ENCODE measurements at places on chromosomes 4 and X. TPM values are rescaled to one million over a fixed set of nuclear protein-coding genes. Genes with fewer than 3 reads are reported as not detected.

The PIR gene
- total RNA-seq, result 8.4 TPM

DNA sequence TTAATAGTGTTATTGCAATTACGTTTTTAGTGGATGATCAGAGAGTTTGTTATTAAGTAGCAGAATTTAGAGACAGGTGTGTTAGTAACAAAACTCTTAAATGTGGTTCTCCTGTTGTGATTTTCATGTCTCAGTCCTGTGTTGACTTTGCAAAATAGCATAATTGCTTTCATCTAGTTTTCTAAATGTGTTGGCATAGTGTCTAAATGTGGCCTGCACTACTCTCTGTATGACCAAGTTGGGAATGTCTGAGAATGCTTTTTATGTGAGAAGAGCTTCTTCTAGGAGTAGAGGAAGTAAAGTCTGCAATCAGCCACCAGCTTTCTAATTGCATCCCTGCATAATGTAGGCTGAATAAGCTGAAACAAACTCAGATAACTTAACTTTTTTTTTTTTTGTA, 158.6 kb upstream of the FAT1 start:
- no peak for DNase-seq

- DNase-seq, result no peak
Observed at GRCh38 chr4:145565328-145565727, 53.9 kb upstream of the MMAA start.

DNA sequence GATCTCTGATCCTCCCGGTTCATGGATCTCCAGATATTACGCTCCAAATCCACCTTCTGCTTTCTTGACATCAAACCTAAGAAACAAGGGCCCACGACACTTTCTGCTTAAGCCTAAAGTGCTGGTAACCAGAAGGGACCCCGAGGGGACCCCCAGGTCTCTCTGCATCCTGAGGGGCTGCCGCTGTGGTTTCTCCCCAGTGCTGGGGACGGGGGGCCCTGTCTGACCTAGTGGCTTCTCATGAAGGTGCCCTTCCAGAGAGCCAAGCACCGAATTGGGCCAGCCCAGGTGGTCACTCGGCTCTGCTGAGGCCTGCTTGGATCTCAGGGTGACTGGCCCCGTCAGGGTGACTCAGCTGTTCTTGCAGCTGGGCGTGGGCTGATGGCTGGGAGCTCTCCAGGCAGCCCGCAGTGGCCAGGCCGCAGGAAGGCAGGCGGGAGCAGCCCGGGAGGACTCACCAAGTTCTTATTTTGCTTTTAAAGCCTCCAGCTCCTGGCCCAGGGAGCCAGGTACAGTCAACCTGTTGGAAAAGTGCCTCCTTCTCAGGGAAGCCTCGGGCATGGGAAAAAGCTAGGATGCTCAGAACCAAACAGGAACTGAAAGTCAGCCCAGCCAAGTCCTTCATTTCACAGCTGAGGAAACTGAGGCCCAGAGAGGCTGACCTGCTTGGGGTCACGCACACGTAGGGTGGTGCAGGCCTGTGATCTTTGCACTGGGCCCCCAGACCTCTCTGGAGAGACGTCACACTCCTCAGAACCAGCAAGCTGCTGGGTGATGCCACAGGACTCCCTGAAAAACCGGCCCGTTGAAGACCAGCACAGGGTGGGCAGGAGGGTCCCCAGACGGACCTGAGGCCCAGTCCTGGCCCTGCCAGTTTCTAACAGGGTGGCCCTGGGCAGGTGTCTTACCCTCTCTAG, 16.7 kb downstream of the BLOC1S4 start:
- DNase-seq, result peak; percentile 55

DNA sequence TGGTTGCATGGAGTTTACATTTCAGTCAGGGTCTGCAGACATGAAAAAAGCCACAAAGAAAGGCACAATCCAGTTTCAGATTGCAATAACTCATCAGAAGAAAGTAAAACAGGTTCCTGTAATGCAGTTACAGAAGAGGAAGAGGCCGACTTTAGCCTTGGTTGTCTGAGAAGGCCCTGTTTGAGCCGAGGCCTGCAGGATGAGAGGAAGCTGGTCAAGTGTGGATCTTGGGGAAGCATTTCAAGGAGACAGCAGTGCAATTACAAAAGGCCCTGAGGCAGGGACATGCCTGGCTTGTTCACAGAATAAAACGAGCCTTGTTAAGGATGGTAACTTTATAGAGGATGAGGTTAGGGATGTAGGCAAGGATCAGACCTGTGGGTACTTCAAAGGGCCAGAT, 62.4 kb downstream of the AFF2 start:
- DNase-seq, result no peak

The FBXW7 gene
- total RNA-seq, result 38.5 TPM

GRCh38 chr4:36099509-36099908, 144.8 kb downstream of the ARAP2 start:
- DNase-seq, result no peak

- DNase-seq, result no peak
Observed at GRCh38 chr4:180434131-180434895, 1808.9 kb upstream of the TENM3 start.

- DNase-seq, result no peak
Observed at GRCh38 chr4:38141808-38142500, 181.8 kb downstream of the PTTG2 start.

- DNase-seq, result no peak
Observed at GRCh38 chr4:10144966-10145365, 28.4 kb upstream of the WDR1 start.

DNA sequence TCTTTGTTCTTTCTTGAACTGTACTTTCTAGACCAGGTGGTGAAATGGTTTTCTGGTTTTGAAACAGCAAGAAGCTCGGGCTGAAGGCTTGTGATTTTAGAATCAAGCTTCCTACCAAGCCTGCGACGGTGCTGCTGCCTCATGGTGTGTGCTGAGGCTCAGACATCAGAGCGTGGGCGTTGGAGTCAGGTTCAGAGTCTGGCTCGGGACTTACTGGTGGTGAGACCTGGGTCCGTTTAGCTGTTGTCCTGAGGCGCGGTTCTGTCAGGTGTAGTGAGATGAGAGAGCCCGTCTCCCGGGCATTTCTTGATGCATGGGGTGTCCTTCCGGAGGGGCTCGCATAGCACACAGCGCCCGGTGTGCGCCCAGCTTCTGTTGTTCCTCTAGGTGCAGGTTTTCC, 19.7 kb upstream of the TADA2B start:
- no peak for DNase-seq

DNA sequence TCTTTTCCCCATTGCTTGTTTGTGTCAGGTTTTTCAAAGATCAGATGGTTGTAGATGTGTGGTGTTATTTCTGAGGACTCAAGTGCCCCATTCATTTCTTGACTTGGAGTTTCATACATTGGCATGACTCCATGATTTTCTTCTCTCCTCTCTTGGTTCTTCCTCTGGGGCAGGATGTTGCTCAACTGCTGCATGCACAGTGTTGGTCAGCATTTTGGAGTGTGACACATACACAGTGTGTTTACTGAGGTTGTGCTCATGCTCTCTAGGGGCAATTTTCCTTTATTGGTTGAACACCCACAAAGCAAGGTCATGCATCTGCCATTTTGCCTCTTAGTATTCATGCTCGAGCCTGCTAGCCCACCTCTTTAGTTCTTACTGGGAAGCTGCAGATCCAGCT, 1993.8 kb downstream of the ARAP2 start:
- no peak for DNase-seq

The CLNK gene
- total RNA-seq, result not detected

The MAGEA4 gene
- not detected for total RNA-seq

The TMEM271 gene
- not detected for total RNA-seq

The FAM47A gene
- not detected for total RNA-seq

DNA sequence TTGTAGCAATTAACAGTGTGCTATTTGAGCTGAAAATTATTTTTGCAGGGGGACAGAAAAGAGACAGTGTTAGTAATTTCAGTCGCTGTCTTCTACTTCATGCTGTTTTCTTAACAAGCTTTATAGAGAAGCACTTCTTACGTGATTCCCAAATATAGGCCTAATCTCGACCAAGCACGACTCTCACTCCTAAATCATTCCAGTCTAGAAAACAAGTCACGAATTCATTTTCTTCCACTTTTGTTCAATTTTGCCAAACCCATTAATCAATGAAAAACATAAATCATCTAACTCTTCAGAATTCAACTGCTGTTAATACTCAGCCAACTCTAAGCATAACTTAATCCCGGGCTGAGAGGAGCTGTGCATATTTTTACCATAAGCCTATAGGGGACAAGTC, 21.0 kb upstream of the FHL1 start:
- no peak for DNase-seq

DNA sequence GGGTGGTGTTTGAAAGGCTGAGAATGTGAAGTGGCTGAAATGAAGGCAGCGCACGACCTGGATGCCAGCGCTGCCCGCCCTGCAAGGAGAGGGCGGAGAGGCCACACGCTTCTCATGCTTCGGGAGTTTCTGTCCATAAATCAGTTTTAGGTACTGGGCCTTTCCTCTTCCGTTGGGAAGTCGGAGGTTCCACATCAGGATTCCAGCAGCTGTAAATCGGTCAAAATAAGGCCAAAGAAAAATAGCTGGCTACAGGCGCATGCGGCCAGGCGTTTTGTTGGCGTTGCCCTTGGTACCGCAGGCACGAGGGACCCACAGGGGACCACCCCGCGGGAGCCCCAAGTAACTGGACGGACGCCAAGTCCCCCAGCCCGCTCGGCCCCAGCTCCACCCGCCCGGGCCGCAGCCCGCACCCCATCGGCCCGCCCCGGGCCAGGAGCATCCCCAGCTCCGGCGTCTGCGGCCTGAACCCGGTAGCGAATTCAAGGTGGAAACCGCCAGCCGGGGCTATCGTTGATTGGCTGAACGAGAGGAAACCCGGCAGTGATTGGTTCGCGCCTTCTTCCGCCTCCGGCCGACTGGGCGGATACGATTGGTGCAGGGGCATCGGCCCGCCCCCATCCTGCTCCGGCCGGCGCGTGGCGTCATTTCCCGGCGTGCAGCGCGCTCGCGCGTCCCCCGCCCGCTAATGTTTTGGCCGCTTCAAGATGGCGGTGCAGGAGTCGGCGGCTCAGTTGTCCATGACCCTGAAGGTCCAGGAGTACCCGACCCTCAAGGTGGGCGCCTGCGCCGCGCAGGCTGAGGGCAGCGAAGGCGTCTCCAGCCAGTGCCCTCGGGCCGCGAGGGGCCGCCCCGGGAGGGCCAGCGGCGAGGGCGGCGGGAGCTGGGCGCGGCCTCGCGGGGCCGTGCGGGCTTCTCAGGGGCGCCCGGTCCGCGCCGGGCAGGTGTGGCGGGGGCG, at the start of gene MAEA:
Gene MAEA, plus strand, starts transcription at position 685 of the 958 bp plus-strand sequence. Its CDS starts 23 bp downstream, at position 708.
- DNase-seq, result peak; percentile 97

The STS gene
- total RNA-seq, result 19.3 TPM

DNA sequence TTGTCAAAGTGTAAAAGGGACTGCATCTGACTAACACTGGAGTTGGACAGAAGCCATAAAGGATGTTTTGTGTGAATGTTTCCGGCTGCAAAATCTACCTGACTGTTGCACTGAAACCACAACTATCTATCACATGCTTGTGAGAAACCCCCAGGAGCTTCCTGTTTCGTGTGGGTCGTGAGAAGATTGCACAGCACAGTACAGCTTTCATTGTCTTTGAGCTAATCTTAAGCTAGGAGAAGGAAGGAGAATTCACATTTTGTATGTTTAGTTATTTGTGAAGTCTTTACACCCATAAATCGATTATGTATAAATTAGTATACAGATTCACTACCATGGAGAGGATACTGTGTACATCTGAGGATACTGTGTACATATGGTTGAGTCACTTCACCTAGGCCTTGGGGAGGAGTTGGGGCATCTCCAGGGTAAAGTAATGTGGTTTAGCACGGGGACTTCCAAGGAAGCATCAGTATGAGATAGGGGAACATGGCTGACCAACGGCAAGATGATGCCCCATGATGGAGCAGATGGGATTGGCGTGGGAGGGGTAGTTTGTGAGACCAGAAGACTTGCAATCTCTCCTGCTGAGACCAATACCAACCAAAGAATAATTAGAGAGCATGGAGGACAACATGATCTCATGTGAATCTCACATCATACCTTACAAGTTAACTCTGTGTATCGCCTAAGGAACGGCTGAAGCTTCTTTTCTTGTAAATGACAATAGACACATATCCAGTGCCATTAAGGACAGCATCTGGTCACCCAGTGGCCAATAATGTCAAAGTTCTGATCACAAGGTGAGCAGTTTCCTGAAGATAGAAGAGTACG, 43.1 kb upstream of the FAM9C start:
- DNase-seq, result no peak

DNA sequence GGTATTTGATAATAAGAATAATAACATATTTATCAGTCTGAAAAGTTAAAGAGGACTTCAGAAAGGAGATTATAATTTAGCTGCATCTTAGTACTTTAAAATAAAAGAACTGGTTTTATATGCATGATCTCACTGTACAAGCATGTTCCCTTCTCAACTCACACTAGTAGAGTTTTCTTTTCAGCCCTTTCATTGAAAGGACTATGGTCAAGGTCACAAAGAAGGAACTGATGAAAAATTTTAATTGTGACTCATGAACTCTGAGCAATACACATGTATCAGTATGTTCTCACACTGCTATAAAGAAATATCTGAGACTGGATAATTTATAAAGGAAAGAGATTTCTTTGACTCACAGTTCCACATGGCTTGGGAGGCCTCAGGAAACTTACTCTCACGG, 73.7 kb upstream of the NDST4 start:
- no peak for DNase-seq

DNA sequence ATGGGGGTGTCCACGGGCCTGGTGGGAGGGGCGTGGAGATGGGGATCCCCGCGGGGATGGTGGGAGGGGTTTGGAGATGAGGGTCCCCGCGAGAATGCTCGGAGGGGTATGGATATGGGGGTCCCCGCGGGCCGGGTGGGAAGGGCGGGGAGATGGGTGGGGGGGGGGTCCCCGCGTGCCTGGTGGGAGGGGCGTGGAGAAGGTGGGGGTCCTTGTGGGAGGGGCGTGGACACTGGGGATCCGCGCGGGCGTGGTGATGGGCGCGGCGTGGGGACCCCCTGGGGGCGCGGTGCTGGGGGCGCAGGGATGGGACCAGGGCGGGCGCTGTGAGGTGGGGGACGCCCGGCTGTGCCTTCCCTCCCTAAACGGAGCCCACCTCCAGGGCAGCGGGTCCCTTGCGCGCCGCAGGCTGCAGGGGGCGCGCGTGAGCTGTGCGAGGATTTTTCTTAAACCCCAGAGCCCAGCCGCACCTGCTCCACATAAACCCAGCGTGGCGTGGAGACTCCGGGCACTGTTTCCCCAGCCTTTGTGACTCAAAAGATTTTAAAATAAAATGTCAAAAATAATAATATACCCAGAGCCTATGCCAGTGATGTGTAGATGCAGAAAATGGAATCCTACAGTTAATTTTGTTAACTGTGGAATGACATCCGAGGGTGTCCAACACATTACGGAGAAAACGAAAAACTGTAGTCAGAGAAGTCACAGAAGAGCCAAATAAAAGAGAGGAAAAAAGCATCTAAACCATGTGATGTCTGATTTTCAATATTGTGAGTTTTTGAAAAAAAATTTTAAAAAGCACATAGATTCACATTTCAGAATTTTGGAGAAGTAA, 1.5 kb upstream of the ASMTL start:
- peak; percentile 91 for DNase-seq

DNA sequence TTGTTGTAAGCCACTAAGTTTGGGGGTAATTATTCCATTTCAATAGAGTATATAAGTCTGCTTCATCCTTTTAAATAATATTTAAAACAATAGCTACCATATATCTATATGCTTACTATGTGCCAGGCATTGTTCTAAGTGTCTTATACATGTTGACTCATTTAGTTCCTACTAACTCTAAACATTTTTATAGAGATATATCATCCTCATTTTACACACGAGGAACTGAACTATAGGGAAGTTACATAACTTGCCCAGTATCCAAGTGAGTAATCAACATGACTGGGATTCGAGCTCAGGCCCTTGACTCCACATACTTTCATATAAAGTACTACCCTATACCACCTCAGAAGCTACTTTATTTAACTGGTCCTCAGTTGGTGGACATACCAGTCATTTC, 175.3 kb upstream of the RAI2 start:
- no peak for DNase-seq
